ENCODE measurements at places on chromosomes 2 and 18.

GRCh38 chr18:26648509-26649192 is 100.3 kb upstream of the KCTD1 start:
- DNase-seq, result no peak

DNA sequence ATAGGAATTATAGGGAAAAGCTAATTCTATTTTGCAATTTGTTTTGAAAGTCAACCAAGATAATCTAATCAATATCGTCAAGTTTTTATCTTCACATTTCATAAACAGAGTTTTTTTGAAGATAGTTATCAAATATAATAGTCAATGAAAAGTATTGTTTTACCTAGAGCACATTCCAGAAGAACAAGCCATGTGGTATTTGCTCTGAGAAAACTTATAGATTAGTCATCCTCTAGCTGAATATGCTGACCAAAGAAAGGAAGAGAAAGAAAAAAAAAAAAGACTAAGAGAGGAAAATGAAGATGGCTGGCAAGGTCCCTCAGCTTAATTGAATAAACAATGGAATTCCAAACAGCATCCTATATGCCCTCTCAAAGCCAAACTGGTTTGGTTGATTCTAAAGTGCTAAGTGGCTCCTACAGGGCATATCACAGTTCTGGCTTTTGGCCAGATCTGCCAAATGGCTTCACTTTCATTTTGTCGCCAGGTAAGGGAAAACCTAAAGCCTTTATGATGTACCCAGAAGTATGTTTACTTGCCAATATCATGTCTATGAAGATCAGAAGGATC is 132.6 kb downstream of the VWC2L start:
- no peak for DNase-seq

GRCh38 chr2:62197925-62198633 is 2.2 kb downstream of the B3GNT2 start:
- no peak for DNase-seq

- no peak for DNase-seq
Measured at GRCh38 chr2:185137700-185138099, 539.4 kb downstream of the ZNF804A start.

DNA sequence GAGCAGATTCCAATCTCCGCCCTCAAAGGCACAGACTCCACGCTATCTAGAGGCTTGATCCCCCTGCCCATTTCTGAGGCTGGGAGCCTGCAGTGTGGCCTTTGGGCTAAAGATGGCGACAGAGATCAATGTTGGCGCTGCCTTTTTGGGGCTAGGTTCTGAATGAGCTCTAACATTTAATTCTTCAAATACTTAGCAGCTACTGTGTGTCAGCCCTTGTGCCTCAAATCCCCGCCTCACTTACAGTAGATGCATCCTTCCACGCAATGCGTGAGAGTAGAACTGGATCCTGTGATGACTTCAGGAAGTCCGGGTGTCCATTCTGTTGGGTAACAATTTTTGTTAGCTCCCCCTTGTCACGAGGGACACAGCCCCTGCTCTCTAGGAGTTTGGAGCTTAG is 12.4 kb downstream of the IL1F10 start:
- peak; percentile 74 for DNase-seq

DNA sequence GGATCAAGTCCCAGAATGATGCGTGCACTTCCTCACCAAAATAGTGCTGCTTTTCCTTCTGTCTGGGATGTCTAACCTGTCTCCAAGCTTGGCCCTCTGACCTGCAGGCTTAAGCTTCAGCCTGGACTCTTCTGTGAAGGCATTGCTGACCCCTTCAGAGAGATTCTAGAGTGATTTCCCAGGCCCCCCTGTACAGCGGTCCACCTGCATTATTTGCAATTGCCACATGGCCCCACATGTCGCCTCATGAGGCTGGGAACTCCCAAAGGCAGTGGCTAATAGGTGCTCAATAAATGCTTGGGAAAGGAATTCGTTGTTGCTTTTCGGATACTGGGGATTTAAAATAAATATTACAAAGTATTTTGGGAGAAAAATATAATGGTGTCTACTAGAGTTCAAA is 32.3 kb upstream of the MEP1B start:
- DNase-seq, result no peak

All from Caco-2 (cell line).